CD4-positive, alpha-beta T cell treated with Interleukin-21 for 1 hour (primary cell): ENCODE measurements at places on chromosomes 2 and 18.

- DNase-seq: no peak
These were observed 4.4 kb downstream of the CFAP221 start for GRCh38 chr2:119548516-119549120.

- peak; percentile 90 for DNase-seq
These were observed 68.5 kb upstream of the STK17B start for GRCh38 chr2:196239622-196240587.

DNA sequence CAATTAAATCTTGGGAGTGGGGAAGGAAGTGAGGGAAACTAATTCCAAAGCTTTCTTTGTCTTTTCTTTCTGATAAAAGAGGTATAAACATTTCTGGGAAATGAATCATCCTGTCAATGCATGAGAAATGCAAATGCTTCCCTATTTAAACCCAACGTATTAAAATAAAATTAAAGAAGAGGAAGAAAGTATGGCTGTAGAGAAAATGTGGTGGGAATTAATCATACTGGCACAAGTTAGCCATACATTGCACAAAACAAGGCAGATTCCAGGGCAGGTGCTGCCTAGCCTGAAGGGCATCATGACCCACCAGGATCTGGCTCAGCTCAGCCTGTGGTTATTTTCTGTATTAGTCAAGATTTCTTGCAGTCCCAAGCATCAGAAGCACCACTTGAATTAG lies 338.0 kb downstream of the NYAP2 start:
- no peak for DNase-seq

GRCh38 chr2:74694281-74694680 lies 40.2 kb downstream of the SEMA4F start:
- no peak for DNase-seq

DNA sequence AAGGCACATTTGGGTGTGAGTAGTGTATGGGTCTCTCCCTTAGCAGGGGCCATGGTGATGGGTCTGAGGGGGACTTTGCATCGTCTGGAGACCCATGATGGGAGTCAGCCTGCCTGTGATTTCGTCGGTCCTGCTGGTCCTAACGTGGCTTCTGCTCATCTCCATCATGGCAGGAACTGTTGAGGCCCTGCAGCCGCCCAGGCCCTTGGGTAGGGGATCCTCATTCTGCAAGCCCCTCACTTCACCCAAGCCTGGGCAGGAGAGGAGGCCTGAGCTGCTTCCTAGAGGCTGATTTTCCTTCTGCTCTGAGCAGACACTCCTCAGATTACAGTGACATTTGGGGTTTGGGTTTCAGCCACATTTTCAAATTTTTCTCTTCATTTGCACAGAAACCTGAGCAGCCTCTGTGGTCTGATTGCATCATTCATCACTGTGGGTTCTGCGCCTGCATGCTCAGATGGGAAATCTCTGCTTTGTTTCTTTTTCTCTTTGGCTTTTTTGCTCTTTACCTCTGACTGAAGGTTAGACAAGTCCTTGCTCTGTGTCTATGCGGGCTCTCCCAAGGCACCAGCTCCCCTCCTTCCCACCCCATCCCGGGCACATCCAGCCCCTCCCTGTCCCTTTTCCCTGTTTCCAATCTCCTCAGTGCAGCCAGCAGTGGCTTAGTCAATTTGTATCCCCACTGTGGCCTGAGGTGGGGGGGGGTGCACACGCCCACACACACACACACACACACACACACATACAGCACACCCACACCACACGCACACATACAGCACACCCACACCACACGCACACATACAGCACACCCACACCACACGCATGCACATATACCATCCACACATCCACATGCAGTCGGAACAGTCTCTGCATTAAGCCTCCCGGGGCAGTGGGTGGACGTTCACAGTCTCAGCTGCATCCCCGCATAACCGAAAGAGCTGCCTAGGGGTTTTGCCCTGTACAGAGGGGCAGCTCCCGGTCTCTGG lies 305.4 kb upstream of the HS6ST1 start:
- no peak for DNase-seq

DNA sequence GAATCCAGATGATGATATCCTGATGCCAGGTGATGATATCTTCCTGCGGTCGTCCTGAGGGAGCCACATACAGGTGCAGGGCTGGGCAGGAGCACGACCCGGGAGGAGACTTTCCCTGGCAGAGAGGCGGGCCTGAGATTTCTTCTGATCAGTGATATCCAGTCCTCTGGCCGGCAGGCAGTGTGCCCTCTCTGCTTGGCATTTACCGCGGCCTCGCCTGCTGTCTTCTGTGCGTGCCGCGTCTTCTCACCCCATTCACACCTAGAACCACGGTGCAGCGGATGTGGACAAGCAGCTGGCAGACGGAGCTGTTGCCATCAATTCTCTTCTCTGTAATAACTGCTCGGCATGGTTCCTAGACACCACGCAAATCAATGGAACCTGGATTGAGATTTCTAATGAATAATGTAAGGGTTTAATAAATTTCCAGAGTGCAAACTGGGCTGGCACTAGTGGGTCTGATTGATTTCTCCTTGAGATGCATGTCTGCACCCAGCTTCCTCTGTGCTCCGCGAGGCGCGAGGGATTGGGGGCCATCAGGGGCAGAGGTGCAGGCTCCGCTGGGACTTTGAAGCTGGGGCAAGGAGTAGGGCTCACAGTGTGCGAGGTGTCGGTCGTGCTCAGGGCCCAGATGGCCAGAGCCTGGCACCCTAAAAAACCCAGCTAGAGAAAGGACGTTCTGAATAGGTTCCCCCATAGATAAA lies 208.9 kb upstream of the HDAC4 start:
- peak; percentile 35 for DNase-seq

- no peak for DNase-seq
These were observed 7.3 kb downstream of the TMX3 start for GRCh38 chr18:68707646-68708045.

DNA sequence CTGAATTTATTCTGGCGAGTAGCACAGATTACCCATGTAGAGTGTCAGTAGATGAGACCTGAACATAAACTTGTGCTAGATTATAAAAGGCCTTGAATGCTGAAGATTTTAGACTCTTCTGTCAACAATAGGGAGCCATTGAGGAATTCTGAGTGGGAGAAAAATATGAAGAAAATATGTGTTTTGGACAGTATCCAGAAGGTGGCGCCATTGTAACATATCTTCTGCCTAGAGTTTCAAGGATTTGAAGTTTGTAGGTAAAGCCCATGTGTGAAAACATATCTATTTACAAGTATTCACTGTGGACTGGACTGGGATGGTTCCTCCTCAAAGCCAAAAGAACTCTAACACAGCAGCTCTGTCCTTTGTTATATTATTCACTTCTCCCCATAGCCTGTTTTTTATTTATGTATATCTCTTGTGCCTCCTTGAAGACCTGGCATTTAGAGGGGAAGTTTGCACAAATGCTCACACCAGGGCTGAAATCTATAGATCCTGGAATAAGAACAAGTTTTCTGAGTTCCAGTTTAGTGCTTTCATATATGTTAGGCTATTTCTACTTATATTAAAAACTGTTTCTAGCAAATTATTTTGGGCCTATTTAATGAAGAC lies 124.9 kb downstream of the RDH14 start:
- DNase-seq: peak; percentile 7

DNA sequence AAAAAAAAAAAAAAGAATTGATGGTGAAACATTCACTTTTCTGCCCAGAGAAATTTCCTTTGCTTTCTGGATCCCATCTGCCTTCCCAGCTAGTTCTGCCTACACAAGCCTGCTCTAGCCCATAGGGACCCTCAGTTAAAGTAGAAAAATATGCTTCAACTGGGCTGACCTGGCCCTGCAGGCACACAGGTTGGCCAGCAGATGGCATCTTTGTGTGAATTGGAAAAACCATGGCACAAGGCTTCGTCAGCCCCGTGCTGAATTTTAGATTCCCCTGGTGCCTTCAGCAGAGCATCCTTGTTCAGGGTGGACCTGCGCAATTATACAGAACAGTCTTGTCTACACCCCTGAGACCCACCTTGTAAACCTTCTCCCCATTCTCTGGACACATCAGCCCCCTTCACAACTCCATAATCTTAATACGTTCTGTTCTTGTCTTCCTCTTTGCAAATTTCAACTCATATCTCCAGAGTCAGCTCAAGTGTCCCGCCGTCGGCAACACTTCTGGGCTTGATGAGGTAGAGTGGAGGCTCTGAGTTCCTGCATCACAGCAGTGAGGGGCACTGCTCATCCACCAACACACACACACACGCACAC lies 114.5 kb downstream of the INSIG2 start:
- peak; percentile 59 for DNase-seq

GRCh38 chr2:16114836-16115235 lies 174.5 kb downstream of the MYCN start:
- no peak for DNase-seq

DNA sequence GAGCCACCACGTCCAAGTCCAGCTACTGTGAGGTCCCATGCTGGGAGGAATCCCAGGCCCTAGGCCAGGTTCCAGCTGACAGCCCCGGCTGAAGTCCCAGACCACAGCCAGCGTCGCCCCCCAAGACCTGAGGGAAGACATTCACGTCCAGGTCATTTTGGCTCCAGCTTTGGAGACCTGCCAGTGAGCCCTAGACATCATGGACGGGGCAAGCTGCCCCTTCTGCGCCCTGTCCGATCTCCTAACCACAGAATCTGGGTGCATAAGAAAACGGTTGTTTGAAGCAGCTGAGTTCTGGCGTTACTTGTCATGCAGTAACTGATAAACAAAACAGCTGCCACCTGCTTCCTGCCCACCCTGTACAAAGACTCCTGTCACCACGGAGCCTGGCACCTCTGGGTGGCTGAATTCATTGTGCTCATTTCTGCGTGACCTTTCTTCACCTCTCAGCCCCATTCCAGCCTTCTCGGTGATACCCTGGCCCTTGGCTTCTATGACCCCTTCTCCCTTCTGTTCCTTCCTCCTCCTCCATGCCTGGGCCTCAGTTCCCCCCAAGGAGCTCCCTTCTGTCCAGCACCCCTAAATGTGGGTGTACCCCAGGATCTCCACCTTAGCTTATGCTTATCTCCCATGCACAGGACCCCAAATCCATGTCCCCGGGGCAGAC lies 72.6 kb upstream of the SMAD7 start:
- DNase-seq: no peak

DNA sequence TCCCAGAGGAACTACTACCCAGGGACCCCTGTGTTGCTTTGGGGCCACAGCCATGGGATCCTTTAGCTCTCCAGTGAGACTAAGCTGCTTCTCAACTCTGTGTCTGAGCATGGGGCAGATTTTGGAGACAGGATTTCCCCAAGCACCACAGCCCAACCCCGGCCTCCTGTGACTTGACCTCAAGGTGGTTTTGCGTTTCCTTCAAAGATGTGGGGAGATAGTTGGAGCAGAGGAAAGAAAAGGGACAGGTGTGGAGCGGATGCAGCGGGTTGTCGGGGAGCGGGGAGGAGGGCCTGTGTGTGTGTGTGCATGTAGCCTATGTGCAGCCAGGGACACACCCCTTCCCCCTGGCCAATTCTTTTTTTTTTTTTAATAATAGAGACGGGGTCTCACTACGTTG lies 10.2 kb downstream of the ARID5A start:
- DNase-seq: peak; percentile 59

DNA sequence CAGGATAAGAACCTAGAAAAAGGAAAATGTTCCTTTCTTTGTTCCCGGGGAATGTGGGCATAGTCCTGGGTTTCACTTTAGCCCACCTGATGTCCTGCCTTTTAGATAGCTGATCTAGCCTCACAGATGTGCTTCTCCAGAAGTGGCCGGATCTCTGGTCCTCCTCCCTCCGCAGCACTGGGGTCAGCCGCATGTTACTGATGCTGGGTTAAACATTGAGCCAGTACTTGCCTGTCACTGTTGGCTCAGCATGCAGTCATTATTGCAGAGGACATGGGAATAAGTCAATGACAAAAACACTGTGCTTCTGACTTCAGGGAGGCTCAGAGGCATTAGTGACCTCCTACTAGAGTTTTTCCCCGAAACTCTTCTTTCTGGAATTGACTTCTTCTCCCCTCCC lies 27.6 kb downstream of the NCK2 start:
- DNase-seq: no peak

- DNase-seq: no peak
These were observed 118.7 kb downstream of the RIT2 start for GRCh38 chr18:42996824-42997223.

DNA sequence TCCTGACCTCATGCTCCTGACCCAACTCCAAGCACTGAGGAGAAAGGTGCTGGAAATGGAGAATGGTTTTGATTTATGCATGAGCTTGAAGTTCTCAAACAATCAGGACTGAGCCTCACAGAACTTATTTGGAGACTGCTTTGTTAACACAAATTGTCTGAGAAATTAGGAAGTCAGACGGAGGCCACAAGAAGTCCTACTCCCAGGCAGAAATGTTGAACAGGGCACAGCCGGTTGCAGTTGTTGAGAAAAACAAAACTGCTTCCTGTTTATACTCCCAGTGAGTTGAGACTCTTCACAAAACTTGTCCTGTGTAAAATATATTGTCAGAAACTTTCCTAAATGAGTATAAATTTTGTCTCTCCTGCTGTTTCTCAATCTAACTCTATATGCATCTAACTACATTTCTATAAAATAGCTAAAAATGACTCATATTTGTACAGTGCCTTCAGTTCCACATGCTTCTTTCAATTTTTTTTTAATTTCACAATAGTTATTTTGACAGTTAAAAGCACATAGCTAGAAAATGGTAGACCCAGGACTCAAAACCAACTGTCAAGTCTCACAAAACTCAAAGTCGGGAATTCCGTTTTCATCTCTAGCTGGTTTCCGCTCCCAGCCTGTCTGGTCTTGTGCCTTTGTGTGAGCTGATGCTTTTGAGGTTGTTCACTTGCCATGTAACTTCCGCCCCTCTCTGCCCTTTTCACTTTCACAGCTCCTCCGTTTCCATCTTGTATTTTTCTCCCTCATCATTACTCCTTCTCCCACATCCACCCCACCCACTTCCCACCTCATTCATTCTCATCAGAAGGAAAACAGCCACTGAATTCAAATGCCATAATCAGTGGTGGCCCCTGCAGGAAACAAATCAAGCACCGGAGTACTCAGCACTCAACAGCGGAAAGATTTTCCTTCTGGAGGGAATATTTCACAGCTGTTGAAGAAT lies 215.0 kb downstream of the SUCLG1 start:
- DNase-seq: no peak

DNA sequence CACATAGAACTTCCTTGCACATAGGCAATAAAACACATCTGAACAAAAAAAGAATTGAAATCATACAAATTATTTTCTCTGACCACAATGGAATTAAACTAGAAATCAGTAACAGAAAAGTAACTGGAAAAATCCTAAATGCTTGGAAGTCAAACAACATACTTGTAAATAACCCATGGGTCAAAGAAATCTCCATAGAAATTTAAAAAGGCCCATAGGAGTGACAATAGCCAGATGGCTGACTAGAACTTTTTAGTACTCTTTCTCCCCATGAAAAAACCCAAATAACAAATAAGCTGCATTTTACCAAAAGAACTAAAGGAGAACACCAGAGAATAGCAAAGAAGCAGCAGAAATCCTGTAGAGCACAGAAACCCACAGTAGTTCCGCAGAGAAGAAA lies 139.2 kb upstream of the COL3A1 start:
- no peak for DNase-seq

GRCh38 chr2:1769703-1770422 lies 25.5 kb upstream of the PXDN start:
- peak; percentile 39 for DNase-seq
